ENCODE measurements at places on chromosomes 2 and 18.

DNA sequence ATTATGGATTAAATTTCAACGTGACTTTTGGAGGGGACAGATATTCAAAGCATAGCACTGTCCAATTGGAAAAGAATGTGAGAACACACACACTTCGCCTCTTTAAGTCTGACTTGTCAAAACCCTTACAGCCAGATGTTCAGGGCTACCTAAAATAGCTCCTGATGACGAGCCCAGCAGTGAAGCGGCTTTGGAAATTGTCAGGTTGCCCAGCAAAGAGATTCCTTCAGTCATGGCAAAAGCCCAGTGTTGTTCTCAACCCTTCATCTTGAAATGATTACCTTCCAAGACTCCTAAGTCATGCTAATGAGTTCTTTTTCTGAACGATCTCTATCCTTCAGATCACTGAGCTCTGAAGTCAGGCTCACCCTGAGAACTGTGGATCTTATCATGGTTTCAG, 436.6 kb downstream of the LRATD1 start:
- DNase-seq, result no peak

- no peak for DNase-seq
These were observed 2.1 kb upstream of the OTX1 start for GRCh38 chr2:63048367-63049171.

GRCh38 chr2:152223977-152224376, 48.4 kb upstream of the STAM2 start:
- no peak for DNase-seq

DNA sequence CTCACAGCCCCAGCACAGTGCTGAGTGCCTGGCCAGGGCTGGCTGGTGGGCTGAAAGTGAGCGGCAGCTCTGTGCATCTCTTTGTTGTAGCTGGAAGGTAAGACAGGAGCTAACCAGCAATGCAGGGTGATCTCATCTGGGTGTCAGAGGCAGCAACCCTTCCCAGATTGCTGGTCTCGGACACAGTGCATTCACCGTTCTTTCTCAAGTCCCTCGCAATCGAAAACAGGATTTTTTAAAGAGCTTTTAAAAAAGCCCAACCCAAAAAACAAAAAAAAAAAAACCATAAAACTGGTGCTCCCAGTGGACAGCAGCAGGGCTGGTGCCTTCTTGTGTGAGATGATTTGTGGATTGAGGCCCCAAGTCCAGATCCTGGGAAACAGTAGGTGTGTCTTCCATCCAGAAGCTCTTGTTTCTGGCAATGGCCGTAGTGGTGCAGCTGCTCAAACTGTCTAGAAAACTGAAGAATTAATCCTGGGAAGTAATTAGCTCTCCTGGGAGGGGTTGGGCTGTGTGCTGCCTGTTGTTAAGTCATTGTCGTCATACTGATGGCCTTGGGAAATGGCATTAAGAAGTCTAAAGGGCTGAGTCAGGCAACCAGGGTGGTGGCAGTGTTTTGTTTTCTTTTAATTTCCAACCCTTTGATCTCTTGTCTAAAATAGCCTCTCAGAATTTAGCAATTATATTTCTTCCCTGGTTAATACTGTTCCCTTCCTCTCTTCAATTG, 156.7 kb downstream of the KLHL29 start:
- DNase-seq, result no peak

DNA sequence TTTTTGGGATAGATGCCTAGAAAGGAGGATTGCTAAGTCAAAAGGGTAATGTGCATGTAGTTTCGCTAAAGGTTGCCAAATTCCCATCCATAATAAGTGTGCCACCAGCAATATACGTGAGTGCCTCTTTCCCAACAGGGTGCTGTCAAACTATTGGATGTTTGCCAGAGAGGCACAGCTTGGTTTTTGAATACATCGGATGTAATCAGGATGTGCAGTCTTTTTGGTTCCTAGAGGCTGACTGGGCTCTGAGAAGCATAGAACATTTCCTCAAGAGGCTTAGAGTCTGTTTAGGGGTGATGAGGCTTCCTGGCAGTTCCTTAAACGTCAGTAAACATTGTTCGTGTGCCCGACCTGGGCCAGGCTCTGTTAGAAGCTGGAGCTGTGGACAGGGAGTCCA, 28.0 kb downstream of the AGAP1 start:
- DNase-seq, result peak; percentile 9

DNA sequence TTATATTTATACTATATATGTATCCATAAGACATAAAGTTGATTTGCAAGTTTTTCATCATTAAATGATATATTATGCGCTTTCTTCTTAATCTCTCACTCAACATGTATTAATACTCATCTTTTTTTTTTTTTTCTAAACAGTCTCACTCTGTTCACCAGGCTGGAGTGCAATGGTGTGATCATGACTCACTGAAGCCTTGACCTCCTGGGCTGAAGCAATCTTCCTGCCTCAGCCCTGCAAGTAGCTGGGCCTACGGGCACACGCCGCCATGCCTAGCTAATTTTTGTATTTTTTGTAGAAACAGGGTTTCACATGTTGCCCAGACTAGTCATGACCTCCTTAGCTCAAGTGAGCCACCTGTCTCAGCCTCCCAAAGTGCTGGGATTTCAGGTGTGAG, 51.4 kb upstream of the MAP4K3 start:
- DNase-seq, result no peak

DNA sequence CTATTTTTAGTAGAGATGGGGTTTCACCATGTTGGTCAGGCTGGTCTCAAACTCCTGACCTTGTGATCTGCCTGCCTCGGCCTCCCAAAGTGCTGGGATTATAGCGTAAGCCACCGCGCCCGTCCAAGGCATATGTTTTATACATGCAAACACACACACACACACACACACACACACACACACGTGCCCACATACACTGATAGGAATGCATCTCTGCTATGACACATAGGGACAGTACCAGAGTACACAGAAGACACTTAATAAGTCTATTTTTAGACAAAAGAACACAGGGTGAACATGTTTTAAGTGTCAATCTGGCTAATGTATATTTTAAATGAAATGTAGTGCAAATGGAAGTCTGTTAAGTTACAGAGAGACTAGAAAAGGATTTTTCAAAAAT, 10.7 kb upstream of the RNF103 start:
- no peak for DNase-seq

DNA sequence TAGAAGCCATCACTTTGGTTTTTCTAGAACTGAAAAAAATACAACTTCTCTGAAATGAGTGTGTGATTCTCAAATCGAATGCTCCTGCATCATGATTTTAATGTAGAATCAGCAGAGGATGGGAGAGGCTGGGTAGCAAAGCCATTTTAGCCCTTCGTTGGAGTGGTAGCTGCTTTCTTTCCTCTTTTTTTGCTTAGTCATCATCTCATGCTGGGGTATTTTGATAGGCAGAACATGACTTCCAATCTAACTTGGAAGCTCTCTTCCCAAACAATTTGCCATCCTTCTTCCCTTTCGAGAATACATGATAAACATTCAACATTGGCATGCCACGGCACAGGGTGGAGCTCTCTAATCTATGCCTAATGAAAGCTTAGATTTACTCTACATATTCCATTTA, 311.2 kb upstream of the LRATD1 start:
- no peak for DNase-seq

DNA sequence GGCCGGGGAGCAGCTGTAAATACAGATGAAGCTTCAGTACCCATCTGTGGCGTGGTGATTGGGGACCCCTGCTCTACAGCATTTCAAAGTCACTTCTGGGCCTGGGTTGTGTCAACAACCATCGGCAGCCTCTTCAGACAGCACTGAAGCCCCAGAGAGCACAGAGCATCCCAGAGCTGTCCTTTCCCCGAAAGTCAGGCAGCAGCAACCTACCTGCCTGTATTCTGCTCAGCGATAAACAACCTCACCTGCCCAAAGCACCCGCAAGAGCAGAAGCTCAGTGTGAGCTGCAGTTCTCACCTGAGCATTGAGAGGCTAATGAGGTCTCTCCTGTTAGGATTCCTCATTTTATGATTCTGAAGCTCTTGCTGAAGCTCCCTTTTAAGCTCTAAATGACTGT, 19.3 kb downstream of the TRABD2A start:
- no peak for DNase-seq

- no peak for DNase-seq
These were observed 4.9 kb upstream of the IL1B start for GRCh38 chr2:112841295-112842044.

All from NCI-H1092 treated with DMSO at 0.1 percent for 48 hours (cell line).